SJSA1 (cell line): ENCODE measurements at places on chromosomes 1 and 21. TPM values are rescaled to one million over a fixed set of nuclear protein-coding genes. Genes with fewer than 3 reads are reported as not detected.
A peak's percentile ranks its signal among the peaks of the same experiment; 100 is the strongest.

Gene LRRC71
- not detected in 2 replicates for total RNA-seq

Gene CD101
- total RNA-seq: 0.05 and 0.50 TPM in 2 replicates

Gene CHRM3
- 0.03 TPM in 1 of 2 replicates, not detected in the other for total RNA-seq

Gene DISC1
- 3.3 and 3.8 TPM in 2 replicates for total RNA-seq

Gene TMEM125
- total RNA-seq: not detected in 2 replicates

Gene LGR6
- total RNA-seq: not detected in 2 replicates

- H3K36me3 ChIP-seq: no peaks in the 10 kb centered on the region
- peak overlapping the region; percentile 26 for H3K27ac ChIP-seq
- no peaks in the 10 kb centered on the region for H3K27me3 ChIP-seq
Observed at GRCh38 chr1:94729267-94729666, 90.9 kb upstream of the SLC44A3 start.

DNA sequence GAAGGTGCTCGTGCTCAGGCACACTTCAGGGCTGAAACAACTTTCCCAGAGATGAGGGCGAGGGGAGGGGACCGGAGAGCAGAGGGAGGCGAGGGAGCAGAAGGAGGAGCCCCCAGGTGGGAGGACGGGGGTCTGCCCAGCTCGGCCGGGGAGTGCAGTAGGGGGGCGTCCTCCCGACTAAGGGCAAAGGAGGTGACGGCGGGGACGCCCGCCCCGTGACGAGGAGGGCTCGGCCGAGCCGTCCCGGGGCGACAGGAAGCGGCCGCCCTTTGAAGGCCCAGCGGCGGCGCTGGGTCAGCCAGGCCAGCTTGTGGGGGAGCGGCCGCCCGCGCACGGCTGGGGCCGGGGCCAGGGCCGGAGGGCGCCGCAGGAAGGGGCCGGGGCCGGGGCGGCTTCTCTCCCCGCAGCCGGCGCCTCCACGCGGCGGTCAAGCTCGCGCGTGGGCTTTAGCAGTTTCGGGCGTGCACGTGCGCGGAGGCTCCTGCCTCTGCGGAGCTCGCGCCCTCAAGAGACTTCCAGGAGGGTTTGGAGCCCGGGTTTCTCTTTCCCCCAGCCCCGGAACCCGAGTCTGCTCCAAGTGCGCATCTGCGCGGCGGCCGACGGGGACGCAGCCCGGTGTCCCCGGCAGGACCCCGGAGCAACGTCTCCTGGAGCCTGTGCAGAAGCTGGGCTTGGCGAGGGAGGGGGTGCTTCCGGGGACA, 100.8 kb upstream of the SLC45A1 start:
- H3K27me3 ChIP-seq: no peaks in the 10 kb centered on the region
- peaks cover 31% of the 10 kb centered on the region for H3K4me1 ChIP-seq
- H3K4me3 ChIP-seq: no peak overlapping the region
- no peak overlapping the region for H3K27ac ChIP-seq

DNA sequence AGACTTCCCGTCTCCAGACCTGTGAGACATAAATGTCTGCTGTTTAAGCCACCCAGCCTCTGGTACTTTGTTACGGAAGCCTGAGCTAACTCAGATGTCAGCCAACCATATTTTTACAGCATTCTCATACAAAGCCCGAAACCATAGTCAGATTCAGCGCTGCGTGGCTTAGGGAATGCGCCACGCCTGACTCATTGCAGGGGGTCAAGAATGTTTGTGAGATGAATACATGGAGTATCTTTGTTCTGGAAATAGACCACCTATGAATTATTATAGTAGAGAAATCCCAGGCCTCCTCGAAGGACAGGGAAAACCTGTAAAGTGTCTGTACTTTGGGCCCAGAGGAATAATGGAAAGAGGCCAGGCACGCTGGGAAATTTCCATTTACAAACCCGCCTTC, 434.8 kb downstream of the CAMTA1 start:
- no peaks in the 10 kb centered on the region for H3K36me3 ChIP-seq
- DNase-seq: peak; percentile 77
- no peak overlapping the region for H3K4me3 ChIP-seq
- peaks cover 16% of the 10 kb centered on the region for H3K4me1 ChIP-seq
- peak overlapping the region; percentile 82 for H3K27ac ChIP-seq
- H3K27me3 ChIP-seq: no peaks in the 10 kb centered on the region

DNA sequence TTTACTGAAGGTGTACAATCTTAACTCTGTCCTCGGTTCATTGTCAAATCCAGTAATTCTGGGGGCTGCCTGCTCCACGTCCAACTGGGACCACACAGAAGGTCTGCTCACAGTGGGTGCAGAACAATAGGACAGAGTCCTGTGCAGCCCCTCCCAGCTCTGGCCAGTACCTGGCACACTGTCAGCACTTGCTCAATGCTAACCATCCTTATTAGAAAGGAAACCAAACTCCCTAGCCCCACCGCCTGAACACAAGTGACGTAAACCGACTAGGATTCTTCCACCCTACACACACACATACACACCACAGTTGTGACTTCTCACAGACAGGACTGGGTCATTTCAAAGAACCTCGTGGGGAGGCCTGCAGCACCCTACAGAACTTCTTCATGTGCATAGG, 5.2 kb downstream of the BCAR3 start:
- peak; percentile 75 for DNase-seq
- peak overlapping the region; percentile 45 for H3K27ac ChIP-seq
- peaks cover 84% of the 10 kb centered on the region for H3K4me1 ChIP-seq
- no peak overlapping the region for H3K4me3 ChIP-seq
- H3K27me3 ChIP-seq: no peaks in the 10 kb centered on the region

DNA sequence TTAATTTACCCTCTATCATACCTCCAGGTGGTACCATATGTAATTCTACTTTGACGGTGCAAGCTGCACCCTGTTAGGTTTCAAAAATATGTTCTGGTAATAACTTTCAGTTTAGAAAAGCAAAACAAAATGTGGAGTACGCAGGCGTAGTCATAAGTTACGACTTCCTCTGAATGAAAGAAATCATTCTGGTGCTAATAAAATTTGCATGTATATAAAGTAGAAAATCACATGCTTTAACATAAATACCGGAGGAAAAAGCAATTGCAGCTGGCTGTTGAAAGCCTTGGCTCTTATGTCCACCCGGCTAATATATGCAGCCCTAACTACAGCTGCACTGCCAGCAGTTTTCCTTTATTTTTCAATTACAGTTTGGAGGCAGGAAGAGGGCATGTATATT, 65.2 kb upstream of the TMPRSS15 start:
- no peaks in the 10 kb centered on the region for H3K27me3 ChIP-seq
- no peaks in the 10 kb centered on the region for H3K4me1 ChIP-seq

DNA sequence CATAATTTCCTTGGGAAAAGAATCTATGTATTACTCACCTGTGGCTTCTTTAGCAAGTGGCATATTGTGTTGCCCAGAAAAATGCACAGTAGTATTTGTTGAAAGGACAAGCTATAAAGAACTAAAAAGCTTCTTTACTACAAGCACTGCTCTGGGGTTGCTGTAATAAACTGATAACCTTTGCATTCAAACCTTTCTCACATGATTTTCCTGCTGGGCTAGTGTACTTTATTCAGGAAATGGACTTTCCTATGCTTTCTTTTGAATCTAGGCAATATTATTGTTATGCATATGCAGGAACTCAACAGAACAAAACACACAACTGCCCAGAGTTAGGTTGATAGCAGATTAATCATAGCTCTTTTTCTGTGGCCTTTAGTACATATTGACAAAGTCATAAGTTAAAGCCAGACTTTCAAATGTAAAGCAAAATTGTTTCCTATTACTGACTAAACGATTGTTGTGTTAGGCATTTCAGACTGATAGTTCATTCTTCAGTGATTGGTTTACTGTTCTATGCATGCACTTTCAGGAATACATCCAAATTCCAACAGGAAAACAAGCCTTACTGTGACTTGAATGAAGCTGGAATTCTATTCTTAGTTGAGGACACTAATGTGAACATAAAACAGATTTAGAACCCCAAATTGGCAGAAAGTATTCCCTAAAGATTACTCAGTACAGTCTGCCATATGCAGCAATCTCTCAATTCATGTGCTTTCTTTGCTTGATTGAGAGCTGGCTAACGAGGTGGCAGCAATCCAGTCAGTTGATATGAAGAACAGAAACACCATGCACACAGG, 564.3 kb upstream of the NEGR1 start:
- H3K36me3 ChIP-seq: no peaks in the 10 kb centered on the region
- no peaks in the 10 kb centered on the region for H3K4me1 ChIP-seq
- no peak overlapping the region for H3K27ac ChIP-seq
- H3K4me3 ChIP-seq: no peak overlapping the region

GRCh38 chr1:36562181-36562685, 79.5 kb upstream of the CSF3R start:
- H3K27ac ChIP-seq: no peak overlapping the region
- H3K36me3 ChIP-seq: no peaks in the 10 kb centered on the region
- no peak overlapping the region for H3K4me3 ChIP-seq

DNA sequence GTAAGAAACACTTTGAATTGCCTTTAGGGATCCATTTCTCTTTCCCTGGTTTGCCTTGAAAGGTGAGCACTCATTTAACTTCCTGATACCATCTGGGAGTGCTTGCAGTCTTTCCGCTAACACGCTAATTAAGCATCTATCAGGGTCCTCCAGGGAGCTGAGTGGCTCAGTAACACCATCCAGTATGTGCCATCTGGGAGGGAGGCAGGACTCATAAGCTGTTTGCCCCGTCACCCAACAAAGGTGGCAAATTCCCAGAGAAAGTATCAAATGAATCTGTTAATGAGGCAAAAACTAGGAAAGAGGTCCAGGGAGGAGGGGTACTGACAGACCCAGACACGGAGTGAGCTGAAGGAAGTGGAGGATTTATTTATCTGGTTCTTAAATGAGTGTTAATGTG, 430.9 kb downstream of the HLX start:
- no peaks in the 10 kb centered on the region for H3K36me3 ChIP-seq
- H3K27me3 ChIP-seq: no peaks in the 10 kb centered on the region
- H3K27ac ChIP-seq: no peak overlapping the region
- H3K4me3 ChIP-seq: no peak overlapping the region
- peaks cover 11% of the 10 kb centered on the region for H3K4me1 ChIP-seq

- no peak overlapping the region for H3K4me3 ChIP-seq
- H3K36me3 ChIP-seq: no peaks in the 10 kb centered on the region
- no peaks in the 10 kb centered on the region for H3K27me3 ChIP-seq
Observed at GRCh38 chr1:183685112-183685713, 32.1 kb upstream of the APOBEC4 start.

DNA sequence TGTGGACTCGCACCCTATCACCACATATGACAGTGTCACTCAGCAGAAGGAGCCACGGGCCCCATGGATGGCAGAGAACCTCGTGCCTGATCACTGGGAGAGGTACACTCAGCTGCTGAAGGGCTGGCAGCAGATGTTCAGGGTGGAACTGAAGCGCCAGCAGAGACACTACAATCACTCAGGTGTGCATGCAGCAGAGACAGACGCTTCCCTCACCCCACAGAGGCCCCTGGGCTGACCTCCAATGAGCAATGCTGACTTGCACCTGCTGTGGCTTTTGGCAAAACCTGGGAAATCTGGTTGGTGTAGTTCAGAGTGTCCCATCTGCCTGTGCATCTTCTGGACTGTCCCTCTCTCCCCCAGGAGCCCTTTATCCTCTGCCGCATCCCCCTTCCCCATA, 51.9 kb downstream of the KIAA1614 start:
- no peak for DNase-seq
- no peak overlapping the region for H3K4me3 ChIP-seq
- no peak overlapping the region for H3K27ac ChIP-seq
- no peaks in the 10 kb centered on the region for H3K4me1 ChIP-seq

DNA sequence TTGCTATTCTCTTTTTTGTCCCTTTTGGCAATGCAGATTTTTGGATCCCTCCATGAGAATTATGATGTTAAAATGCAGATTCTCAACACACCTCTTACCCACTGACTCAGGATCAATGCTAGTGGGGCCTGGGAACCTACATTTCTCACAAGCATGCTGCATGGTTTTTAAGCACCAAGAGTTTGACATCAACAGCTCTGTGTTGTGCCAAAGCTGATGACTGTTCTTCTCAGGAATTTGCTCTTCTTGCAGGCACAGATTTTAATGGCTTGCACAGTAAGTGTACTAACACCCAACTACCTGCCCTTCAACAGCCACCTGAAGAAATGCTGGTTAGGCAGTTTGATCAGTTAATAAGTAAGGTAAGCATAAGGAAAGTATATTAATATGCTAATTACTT, 468.7 kb downstream of the PTBP2 start:
- H3K4me1 ChIP-seq: peaks cover 23% of the 10 kb centered on the region
- no peak for DNase-seq
- H3K4me3 ChIP-seq: no peak overlapping the region

DNA sequence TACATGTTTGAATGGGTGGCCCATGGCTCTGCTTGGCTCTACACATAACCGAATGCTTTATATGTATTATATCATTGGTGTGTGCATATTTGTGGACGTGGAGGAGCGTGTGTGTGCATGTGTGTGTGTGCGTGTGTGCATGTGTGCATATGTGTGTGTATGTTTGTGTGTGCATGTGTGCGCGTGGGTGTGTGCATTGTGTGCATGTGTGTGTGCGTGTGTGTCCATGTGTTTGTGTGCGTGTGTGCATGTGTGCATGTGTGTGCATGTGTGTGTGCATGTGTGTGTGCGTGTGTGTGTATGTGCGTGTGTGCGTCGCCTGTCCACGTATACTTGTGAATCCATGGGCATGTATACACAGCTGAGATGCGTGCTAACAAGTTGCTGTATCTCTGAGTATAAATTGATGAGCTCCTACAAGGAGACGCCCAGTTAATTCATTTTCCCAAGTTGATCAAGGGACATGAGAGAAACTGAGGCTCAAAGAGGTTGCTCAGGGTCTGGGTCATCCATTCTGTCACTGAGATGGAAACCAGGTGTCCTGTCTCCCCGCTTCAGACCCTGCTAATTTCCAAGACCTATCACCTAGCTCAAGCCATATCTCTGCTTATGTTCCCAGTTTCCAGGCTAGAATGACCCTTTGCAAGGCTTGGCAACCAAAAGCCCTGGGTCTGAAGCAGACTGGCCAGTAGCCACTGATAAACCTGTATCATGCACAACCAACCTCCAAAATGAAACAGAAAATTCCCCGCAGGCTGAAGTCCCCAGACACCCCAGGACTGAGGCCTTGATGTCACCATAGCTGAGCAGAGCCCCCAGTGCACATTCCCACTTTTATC, 2.8 kb upstream of the CTRC start:
- no peak for DNase-seq
- H3K27ac ChIP-seq: no peak overlapping the region
- H3K36me3 ChIP-seq: peaks cover 22% of the 10 kb centered on the region
- no peak overlapping the region for H3K4me3 ChIP-seq

DNA sequence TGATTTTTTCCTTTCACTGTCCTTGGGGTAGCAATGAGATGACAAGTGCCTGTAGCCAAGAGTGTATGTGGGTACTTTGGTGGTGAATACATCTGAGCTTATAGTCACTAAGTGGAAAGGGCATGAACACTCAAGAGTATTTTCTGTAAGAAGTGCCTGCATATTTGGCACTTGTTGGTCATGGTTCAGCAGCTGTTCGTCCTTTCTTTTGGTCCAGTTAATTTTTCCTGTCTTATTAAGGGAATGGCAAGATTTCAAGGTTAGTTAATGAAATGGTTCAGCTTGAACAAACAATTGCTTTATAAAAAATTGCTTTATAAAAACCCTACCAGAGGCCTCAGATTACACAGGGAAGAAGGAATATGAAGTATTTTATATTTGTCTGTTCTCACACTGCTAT, 48.6 kb upstream of the GPR52 start:
- no peak overlapping the region for H3K4me3 ChIP-seq
- no peak overlapping the region for H3K27ac ChIP-seq
- no peaks in the 10 kb centered on the region for H3K36me3 ChIP-seq
- no peak for DNase-seq

- H3K36me3 ChIP-seq: no peaks in the 10 kb centered on the region
- H3K27ac ChIP-seq: no peak overlapping the region
- DNase-seq: no peak
- no peaks in the 10 kb centered on the region for H3K27me3 ChIP-seq
Observed at GRCh38 chr1:49197081-49197480, 420.4 kb upstream of the BEND5 start.

- no peak for DNase-seq
- no peak overlapping the region for H3K27ac ChIP-seq
Observed at GRCh38 chr1:40772146-40772955, 11.2 kb upstream of the KCNQ4 start.
